Uterus (tissue), 4 donors: ENCODE measurements at places on chromosomes 2 and 18. TPM values are rescaled to one million over a fixed set of nuclear protein-coding genes. Genes with fewer than 3 reads are reported as not detected.

MPV17 gene
- total RNA-seq: 41.8 TPM

LRRC30 gene
- total RNA-seq: not detected

CCDC178 gene
- total RNA-seq: 15.0 TPM

C2orf15 gene
- total RNA-seq: not detected

TXNDC9 gene
- total RNA-seq: 38.4 TPM

CRYGB gene
- not detected for total RNA-seq

PDCD1 gene
- total RNA-seq: not detected

ITGB6 gene
- not detected for total RNA-seq

CD302 gene
- total RNA-seq: 103 TPM

ZNF532 gene
- 81.2 TPM for total RNA-seq

GKN1 gene
- total RNA-seq: not detected

REL gene
- 21.0 TPM for total RNA-seq

ALMS1 gene
- total RNA-seq: 38.2 TPM

SH3RF3 gene
- not detected for total RNA-seq

OSBPL6 gene
- total RNA-seq: 1.8 TPM

PRR30 gene
- not detected for total RNA-seq
